ENCODE measurements at places on chromosomes 12 and 14.

GRCh38 chr12:4418913-4419312 lies 26.7 kb downstream of the FGF6 start:
- DNase-seq: no peak

GRCh38 chr14:95541346-95541745 lies 6.5 kb downstream of the GLRX5 start:
- DNase-seq: no peak

- DNase-seq: no peak
These were observed 1206.0 kb upstream of the FLRT2 start for GRCh38 chr14:84323978-84324377.

DNA sequence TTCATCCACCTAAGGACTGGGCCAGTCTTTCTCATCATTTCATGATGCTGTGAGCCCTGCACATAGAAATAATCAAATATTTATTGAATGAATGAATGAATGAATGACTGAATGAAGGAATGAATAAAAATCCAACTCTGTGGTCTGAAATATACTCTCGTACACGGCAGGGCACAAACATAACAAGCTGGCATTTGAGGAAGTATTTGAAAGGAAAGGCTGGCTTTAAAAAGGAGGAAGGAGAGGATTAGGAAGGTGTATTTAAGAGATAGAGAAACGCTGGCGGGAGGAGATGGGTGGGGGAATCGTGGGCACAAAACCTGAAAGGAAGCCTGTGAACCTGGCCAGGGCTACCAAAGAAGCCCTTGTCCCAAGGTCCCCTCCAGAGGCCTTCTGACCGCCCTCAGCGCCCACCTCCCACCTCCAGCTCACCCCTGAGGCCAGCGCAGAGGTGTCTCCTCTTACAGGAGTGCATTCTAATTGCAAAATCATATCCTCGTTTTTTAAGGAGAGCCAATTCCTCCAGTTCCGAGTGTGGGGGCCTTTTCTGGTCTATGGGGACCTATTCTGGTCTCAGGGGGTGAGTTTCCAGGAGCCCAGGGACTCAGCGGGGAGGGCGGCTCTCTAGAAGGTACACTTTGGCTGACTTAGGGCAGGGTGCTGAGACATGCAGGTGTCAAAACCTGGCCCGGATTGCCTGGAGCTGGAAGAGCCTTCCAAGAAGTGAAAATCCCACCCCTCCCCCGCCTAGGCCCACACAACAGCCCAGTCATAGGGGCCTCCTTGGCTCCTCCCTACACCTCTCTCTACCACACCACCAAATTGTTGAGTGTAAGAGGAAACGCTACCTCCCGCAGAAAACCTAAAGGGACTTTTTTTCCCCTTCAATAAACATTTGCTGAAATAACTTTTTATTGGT lies 8.7 kb upstream of the JDP2 start:
- peak; percentile 92 for DNase-seq

GRCh38 chr12:33536431-33536830 lies 96.8 kb upstream of the SYT10 start:
- DNase-seq: no peak

DNA sequence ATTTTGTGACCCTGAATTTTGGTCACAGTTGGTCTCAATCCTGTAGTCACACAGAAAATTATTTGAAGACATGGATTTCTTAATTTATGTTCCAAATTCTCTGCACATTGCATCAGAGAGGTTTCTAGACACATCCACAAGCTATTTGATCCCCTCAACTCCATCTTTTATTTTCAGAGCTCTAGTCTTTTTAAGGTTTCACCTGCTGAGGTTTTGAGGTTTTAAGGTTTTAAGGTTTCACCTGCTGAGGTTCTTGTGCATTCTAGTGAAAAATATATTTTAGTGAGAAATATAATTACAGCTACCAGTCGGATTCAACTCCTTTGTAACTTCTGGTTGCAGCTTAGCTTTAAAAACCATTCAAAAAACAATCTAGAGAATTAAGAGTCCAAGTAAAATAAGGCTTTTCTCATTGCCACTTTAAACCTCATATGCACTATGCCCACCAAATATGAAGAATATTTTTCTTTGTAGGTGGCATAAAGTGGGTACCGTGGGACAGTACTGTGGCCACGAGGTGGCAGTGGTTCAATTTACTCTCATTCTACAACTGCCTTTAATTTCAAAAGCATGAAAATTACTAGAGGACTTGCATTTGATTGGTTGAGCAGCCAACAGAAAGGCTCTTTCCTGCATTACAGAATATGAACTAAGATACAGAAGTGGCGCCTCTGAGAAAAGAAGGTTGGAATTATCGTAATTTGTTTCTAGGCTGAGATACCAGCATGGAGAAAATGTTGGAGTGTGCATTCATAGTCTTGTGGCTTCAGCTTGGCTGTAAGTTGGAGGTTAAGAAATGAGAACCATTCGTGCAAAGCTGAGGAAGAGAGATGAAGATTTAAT lies 366.5 kb upstream of the OR4E1 start:
- no peak for DNase-seq

DNA sequence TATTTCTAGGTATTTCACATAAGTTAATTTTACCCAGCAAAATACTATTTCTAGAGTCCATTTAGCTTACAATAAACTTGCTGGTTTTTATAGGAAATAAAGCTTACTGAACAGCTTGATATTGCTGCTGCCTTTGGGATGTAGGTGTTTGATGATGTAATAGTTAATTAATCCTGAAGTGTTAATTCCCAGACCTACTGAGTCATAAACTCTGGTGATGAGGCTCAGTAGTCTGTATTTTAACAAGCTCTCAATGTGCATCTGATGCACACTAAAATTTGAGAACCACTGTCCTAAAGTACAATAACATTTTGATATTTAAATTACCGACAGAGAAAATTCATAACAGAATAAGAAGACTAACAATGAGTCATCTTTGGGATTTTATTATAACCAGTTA lies 168.4 kb downstream of the FUT8 start:
- DNase-seq: no peak

- no peak for DNase-seq
These were observed 962 bp upstream of the KERA start for GRCh38 chr12:91058786-91059185.

DNA sequence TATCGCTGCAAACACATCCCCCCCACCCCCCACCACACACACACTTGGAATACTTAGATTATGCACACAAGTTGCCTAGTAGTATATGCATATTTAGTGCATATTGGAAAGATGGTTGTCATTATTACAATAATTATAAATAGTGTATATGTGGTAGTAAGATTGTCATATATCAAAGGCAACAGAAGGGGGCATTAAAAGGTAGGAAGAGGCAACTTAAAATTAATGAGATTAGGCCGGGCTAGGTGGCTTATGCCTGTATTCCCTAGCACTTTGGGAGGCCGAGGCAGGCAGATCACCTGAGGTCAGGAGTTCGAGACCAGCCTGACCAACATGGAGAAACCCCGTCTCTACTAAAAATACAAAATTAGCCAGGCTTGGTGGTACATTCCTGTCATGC lies 52.1 kb downstream of the GSC start:
- DNase-seq: no peak

GRCh38 chr14:104678901-104679705 lies 10.3 kb upstream of the INF2 start:
- DNase-seq: no peak

GRCh38 chr12:91290354-91290753 lies 107.7 kb upstream of the DCN start:
- no peak for DNase-seq

- DNase-seq: no peak
These were observed 1489.8 kb upstream of the FLRT2 start for GRCh38 chr14:84040101-84040500.

- DNase-seq: no peak
These were observed 389.7 kb downstream of the AACS start for GRCh38 chr12:125454786-125455480.

GRCh38 chr12:65232476-65233077 lies 45.9 kb upstream of the MSRB3 start:
- DNase-seq: no peak

DNA sequence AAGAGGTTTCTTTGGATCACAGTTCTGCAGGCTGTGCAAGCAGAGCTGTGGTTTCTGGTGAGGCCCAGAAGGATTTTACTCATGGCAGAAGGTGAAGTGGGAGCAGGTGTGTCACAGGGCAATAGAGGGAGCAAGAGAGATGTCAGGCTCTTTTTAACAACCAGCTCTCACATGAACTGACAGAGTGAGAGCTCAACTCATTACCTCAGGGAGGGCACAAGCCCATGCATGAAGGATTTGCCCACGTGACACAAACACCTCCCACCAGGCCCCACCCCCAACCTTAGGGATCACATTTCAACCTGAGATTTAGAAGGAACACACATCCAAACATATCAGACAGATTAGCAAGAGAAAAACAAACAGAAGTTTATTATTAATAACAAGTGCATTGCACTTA lies 470.4 kb downstream of the GALC start:
- peak; percentile 80 for DNase-seq

- DNase-seq: no peak
These were observed 9.3 kb upstream of the ESPL1 start for GRCh38 chr12:53258541-53259539.

DNA sequence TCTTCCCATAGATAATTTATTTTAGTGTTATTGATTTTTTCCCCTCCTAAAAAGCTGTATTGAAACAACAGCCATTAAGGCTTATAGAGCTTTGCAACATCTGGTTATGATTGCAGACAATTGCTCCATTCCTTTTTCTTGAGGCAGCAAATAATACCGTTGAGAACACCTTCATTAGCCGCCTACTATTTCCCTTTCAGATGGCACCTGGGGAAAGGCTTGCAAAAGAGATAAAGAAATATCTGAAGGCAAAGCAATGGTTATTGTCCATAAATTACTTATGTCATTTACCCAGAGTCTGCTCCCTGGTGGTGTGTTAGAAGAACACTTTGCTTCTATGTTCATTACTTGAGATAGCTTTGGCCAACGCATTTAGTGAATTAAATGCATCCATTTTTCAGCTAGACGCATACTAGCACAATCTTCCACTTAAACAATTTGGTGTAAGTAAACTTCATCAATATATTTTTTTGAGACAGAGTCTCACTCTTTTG lies 377.8 kb downstream of the KCNH5 start:
- DNase-seq: no peak

GRCh38 chr12:65152596-65152995 lies 16.8 kb upstream of the LEMD3 start:
- DNase-seq: no peak

DNA sequence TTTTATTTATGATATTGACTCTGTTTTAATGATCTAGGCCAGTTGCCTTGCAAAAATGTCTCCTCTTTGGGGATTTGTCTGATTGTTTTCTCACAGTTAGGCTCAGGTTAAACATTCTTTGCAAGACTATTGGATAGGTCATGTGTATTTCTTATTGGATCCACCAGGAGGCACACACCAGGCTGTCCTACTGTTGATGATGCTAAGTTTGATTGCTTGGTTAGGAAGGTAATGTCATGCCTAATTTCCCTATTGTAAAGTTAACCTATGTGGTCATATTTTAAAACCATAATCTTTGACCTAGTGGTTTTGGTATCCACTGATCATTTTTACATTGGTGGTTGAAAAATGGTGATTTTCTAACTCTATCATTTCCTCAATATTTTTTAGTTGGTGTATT lies 137.1 kb downstream of the BRMS1L start:
- DNase-seq: no peak

DNA sequence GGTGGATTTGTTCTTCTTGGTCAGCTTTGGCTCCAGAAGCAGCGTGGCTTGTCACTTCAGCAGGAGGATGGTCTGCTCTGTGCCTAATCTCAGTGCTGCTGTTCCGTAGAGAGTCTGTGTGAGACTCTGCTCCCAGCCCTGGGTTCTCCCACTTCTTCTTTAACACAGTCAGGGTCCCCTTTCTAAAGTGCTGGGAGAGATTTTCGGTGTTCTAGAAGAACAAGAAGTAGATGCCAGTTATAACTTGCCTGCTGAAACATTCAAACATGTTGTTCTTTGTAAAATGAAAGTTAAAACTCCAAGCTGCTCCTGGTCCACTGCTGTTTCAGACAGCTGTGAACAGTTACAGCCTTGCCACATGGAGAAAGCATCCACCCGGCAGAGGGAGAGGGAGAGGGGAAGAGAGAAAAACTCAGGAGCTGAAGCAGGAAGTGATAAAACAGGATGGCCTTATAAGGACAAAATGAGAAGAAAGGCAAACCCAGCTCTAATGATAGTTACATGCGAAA lies 55.2 kb upstream of the CERS5 start:
- peak; percentile 74 for DNase-seq

- no peak for DNase-seq
These were observed 253.1 kb upstream of the BTG1 start for GRCh38 chr12:92398565-92399309.

GRCh38 chr12:121253638-121254335 lies 42.7 kb downstream of the CAMKK2 start:
- no peak for DNase-seq

DNA sequence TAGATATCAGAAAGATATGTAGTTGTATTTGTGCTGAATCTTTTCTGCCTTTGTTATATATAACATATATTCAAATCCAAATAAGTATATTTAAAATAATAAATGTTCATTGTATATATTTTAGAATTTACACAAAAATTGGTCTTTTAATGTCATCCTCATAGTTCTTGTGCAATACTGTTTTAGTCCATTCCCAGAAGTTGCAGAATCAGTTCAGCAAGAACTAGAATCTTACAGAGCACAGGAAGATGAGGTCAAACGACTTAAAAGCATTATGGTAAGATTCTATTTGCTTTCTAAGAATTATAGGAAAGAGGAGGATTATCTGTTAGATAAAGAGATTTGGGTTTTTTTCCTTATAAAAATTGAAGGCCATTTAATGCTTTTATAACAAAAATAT lies 51.0 kb downstream of the SCFD1 start:
- no peak for DNase-seq

DNA sequence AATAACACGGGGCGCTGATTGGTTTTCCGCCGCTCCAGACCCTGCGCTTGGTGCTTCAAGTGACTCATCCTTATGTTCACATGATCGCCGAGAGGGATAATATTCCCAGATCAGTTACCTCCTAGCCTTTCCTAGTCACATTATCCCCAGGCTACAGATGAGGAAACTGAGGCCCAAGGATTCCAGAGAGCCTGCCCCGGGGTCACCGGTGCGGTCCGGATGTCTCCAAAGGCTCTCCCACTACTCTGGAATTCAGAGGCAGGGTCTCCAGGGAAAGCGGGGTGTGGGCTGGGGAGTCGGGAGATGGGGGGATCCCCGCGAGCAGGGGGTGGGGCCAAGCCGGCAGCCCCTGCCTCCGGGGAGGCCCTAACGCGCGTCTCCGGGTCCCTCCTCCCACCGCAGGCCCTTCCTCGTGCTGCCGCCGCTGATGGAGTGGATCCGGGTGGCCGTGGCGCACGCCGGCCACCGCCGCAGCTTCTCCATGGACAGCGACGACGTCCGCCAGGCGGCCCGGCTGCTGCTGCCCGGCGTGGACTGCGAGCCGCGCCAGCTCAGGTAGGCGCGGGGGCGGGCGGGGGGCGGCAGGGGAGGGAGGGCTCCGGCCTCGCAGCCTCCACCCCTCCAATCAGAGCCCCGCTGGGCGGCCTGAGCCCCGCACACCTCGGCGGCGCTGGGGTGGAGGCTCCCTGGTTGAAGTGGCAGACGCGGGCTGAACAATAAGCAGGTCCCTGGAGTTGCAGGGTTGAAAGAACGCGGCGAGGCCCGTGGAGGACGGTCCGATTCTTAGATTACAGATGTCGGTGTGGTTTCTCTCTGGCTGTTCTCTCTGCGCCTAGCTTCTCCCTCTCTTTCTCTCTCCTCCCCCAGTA lies 104.6 kb upstream of the PWP1 start:
- peak; percentile 65 for DNase-seq

- no peak for DNase-seq
These were observed 184.6 kb upstream of the SOX5 start for GRCh38 chr12:24134092-24134491.
